IgD-negative memory B cell (primary cell): ENCODE measurements at places on chromosomes 13 and 19. TPM values are rescaled to one million over a fixed set of nuclear protein-coding genes. Genes with fewer than 3 reads are reported as not detected.

CPT1C gene
- polyA plus RNA-seq = not detected

SBK2 gene
- not detected for polyA plus RNA-seq

CDX2 gene
- not detected for polyA plus RNA-seq

C19orf67 gene
- polyA plus RNA-seq = not detected

DAZAP1 gene
- polyA plus RNA-seq = 7.2 TPM

SIGLEC8 gene
- not detected for polyA plus RNA-seq

GNG8 gene
- not detected for polyA plus RNA-seq

SLAIN1 gene
- 7.7 TPM for polyA plus RNA-seq

NLRP11 gene
- 0.20 TPM for polyA plus RNA-seq

URAD gene
- not detected for polyA plus RNA-seq

LYL1 gene
- polyA plus RNA-seq = 90.1 TPM

FXYD3 gene
- polyA plus RNA-seq = not detected

F2RL3 gene
- polyA plus RNA-seq = 0.36 TPM

IRS2 gene
- polyA plus RNA-seq = 1.5 TPM

TMEM272 gene
- polyA plus RNA-seq = not detected

ZNF729 gene
- polyA plus RNA-seq = not detected

VAV1 gene
- 47.5 TPM for polyA plus RNA-seq

RGS9BP gene
- 0.11 TPM for polyA plus RNA-seq

TBXA2R gene
- 3.3 TPM for polyA plus RNA-seq

ANO8 gene
- polyA plus RNA-seq = not detected

STOML3 gene
- polyA plus RNA-seq = not detected

NOTCH3 gene
- not detected for polyA plus RNA-seq

CYSLTR2 gene
- not detected for polyA plus RNA-seq

SPC24 gene
- not detected for polyA plus RNA-seq
